NCI-H345 (cell line): ENCODE measurements at places on chromosomes 5 and 9.

DNA sequence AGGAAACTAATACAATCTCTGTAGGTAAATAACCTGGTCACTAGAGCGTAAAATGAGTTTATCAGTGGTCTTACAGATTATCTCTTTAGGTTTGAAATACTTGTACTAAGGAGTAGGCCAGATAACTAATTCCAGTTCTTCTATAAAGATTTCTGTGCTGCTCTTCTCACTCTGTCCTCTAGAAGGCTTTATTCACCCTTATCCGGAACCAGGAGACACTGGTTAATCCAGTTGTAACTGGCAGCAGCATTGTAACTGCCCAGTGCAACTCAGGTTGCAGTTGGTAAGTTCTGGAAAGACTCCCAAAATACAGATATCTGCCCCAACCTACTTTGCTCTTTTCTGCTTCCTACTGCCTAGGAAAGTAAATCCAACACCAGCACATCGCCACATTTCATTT lies 19.8 kb downstream of the C5orf22 start:
- no peak for DNase-seq

DNA sequence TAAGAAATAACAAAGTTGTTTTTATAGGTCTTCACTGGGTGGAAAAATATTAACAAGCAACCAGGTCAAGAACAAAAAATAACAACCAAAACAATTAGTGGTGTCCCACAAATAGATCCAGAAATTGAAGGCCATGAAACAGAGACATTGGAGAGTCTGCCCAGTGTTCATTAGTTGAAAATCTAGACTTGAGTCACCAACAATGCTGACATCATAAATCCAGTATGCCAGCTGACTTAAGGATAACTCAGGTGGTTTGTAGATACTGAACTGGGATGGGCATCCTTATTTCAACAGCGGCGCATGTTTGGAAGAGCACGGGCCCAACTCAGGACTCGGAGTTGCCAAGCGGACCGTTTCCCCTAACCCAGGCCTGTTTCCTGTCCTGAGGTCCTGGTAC lies 80.7 kb upstream of the TNFAIP8 start:
- DNase-seq: no peak

DNA sequence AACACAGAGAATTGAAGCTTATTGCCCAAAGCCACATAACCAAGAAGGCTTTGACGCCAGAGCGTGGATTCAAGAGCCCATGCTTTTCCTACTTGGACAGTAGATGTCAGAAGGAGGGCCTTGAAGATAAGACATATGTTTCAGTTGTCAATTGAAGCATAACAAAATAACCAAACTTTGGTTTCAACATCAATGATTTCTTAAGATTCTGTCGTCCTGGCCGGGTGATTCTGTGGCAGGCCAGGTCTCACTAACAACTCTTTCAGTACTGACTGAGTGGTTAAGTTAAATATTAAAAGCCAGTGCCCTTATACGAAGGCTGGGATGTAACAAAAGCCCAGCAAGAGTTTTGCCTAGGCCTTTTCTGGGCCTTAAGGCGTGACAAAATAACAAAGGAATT lies 94.0 kb downstream of the RCL1 start:
- DNase-seq: no peak

GRCh38 chr5:15079566-15079965 lies 208.0 kb upstream of the ANKH start:
- no peak for DNase-seq

DNA sequence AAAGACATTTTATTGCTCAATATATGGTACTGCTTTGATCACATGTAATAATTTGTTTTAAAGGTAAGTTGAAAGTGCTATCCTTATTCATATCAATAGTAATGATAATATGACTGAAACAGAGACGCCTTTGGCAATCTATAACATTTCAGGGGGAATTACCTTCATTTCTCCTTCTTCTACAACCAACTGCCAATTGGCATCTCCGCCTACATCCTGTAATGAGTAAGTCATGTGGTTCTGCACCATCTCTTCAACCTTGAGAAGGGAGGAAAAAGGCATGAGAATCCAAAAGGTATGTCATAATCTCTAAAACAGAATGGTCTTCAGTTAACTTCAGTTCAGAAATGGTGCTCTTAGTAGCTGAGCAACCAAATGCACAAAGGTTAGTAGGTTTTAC lies 52.4 kb downstream of the HMGCR start:
- DNase-seq: no peak

- no peak for DNase-seq
These were observed 309.6 kb downstream of the EPB41L4A start for GRCh38 chr5:112109331-112110007.

DNA sequence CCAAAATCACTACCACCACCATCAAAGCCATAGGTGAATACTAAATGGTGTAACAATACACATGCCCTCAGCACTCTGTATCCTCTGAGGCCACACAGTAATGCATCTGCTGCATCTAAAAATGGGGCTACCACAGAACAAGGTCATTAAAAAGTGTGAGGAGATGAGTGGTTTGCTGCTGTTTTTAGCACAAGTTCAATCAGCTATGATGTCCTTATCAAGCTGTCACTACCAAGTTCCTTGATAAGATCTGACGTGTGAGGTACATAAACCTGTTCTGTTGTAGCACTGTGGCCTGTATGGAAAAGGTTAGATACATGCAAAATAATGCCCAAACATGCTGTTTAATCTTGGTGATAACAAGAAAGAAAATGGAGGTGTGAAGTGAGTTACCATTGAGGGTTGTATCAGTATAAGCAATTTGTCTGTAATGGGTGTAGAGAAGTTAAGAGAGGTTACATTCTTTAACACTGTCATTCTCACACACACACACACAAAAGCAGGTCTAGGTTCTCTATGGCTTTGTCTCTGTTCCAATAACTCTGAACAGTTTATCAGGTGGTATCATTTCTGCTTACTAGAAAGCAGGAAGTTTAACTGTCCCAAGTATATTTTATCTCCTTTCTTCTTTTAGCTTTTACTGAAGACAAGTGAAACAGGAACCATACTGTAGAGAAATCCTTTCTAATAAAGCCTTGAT lies 252.9 kb downstream of the CWC27 start:
- no peak for DNase-seq

DNA sequence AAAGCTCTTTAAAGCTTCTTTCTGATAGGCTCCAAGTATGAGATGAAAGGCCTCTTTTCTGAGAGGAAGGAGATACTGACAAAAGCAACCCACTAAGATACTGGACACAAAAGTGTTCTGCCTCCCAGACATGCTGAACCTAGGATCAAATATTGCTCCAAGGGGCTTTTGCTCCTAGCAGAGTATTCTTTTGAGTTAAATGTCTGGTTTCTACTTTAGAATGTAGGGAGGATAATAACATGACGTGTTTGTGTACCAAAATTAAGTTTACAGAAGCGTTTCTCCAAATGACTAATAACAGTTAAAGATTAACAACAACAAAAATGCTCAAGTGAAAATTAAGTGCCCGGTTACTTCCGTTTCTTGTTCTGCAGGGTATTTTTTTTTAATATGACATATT lies 2293.3 kb upstream of the C9orf72 start:
- no peak for DNase-seq

DNA sequence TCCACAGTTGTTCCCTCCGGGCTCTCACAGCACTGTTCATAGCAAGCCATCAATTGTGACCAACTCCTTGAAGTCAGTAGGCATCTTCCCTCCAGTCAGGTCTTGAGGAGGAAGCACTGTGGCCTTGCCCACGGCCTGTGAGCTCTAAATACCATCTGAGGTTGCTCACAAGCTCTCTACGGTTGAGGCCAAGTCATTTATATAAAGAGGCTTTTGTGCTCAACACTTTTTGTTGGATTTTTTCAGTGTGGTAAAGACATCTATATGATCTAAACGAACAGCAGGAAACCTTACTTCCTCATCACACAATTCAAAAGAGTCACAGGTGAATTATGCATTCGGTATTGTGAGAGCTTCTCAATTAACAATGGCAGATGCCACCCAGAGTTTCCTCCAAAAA lies 97.3 kb downstream of the ZNF462 start:
- DNase-seq: no peak

GRCh38 chr5:160423099-160423498 lies 1.4 kb downstream of the PTTG1 start:
- DNase-seq: peak; percentile 80

GRCh38 chr9:73073337-73074175 lies 78.1 kb upstream of the ANXA1 start:
- DNase-seq: no peak

DNA sequence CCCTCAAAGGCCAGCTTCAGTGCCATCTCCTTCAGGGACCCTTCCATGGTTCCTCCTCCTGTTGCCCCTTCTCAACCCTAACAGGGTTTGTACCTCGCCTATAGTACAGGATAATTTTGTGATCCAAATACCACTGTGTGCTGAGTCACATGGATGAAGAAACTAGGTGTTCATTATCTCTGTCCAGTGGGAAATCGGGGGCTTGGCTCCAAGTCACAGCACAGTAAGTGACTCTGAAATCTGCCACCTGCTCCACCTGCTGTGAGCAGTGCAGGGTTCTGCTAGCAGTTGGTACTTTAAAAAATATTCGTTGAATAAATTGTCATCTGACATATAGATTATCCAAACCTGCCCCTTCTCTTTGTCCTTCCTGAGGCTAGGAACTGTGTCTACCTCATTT lies 123.2 kb upstream of the OTULINL start:
- DNase-seq: peak; percentile 61

- no peak for DNase-seq
These were observed 170.4 kb downstream of the HINT1 start for GRCh38 chr5:130994496-130995253.

DNA sequence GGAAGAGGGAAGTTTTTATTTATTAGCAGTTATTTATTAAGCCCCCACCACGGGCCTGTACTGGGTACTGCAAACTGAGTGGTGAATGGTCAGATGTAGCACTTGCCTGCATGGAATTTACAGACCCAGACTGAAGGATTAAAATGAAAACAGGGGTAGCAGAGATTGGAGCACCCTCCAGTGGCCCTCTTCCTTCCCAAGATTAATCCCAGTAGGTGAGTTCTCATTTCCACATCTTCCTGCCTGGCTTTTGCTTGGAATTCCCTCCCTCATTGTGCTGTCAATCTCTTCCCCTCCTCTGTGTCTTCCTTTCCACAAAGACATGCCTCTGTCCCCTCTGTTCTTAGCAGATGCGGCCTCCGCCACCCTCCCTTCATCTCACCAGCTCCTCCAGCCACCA lies 39.2 kb downstream of the MVB12B start:
- no peak for DNase-seq

GRCh38 chr5:1659100-1659981 lies 135.6 kb upstream of the LPCAT1 start:
- DNase-seq: no peak

- DNase-seq: no peak
These were observed 143.7 kb downstream of the CCDC192 start for GRCh38 chr5:127846884-127847283.

- DNase-seq: no peak
These were observed 3.3 kb downstream of the PRELID1 start for GRCh38 chr5:177306674-177307543.

DNA sequence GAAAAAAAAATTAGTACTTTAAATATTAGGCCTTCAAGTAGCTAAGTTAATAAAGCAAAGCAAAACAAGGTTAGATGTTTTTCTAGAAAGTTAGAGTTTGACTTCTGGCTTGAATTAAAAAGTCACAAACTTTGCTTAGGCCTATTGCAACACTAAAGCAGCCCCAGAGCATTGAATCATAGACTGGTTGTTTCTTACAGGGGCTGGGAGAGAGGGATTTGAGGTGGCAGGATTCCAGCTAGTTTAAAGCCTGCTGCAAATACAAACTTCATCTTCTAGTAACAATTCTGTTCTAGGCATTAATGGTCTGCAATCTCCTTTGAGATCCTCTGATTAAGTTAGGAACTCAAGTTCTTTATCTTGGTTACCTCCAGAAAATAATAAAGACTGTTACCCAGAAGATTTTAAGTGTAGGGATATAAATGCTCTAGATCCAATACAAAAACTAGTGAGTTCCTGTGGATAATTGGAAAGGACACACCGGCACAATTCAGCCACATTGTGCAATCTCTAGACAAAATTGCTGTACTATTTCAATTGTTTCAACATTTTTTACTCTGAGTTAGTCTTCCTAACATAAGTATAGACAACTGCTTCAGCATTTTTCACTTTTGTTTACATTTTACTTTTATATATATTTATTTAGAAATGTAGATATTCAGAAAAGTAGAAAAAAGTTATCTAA lies 12.6 kb downstream of the OR13C5 start:
- DNase-seq: no peak

- DNase-seq: no peak
These were observed 146.8 kb upstream of the DAPK1 start for GRCh38 chr9:87350915-87351314.

DNA sequence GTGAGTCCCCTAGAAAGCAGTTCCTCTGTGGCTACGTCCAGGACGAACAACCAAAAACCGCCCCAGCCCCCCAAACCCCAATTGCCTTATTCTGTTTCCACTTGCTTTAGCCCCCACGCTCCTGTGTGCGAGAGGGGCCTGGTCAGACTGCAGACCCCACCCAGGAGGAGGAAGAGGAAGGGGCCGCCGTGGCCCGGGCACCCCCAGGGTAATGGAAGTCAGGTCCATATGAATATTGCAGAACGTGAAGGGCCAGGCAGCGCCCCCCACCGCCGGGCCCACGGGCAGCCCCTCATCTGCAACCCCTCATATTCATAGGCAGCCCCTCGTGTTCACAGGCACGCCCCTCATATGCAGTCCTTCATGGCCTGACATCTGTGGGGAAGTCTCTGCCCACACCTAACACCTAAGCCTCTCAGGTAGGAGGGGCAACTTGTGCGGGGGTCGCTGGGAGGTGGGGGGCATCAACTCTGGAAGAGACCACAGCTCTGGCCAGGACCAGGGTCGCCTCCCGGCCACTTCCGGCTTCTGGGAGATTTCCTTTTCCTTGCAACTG lies 37.7 kb upstream of the PLEKHG4B start:
- DNase-seq: no peak

GRCh38 chr9:22588918-22589317 lies 142.3 kb downstream of the DMRTA1 start:
- no peak for DNase-seq

DNA sequence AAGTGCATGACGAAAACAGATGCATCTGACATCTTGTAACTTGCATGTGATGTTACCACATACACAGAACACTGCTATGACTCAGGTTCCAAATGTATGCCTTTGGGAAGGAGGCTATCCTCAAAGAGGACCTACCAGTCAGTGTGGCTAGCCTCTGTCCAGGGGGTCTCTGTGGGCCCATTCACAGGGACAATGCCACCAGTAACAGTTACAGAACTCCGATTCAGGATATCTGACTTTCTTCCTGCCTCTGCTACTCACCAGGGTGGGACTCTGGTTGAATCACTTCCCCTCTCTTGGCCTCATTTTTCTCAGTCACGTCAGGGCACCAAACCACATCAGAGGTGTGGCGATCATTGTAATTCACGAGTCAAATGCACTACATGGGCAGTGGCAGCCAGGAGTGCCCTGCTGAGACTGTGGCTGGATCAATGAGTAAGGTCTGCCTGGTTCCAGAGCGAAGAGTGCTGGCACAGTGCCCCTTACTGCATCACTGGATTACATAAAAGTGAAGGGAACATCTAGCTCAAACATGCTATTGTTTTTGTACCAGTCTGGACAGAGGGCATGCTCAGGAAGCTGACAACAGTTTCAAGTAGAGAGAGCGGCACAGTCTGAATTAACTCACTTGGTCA lies 13.2 kb downstream of the ATOX1 start:
- no peak for DNase-seq

GRCh38 chr5:33409435-33410170 lies 31.2 kb upstream of the TARS1 start:
- no peak for DNase-seq

GRCh38 chr5:83844449-83845068 lies 123.9 kb upstream of the HAPLN1 start:
- DNase-seq: no peak
